ENCODE measurements at places on chromosomes 7 and 10.

DNA sequence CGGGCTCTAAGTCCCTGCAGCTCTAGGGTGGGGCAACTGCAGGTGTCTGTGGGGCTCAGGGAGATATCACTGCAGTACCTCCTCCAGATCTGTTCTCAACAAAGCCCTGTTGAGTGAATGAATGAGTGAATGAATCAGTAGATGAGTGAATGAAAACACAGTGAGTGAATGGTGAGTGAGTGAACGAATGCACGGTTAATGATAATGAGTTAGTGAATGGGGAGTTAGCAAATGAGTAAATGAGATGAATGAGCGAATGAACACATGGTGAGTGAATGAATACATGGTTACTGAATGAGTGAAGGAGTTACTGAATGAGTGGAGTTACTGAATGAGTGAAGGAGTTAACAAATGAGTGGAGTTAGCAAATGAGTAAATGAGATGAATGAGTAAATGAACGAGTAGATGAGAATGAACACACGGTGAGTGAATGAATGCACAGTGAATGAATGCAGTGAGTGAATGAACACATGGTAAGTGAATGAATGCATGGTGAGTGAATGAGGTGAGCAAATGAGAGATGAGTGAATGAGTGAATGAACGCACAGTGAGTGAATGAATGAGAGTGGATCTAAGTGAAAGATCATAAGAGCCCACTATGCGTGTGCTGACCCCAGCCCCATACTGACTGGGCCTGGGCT lies 34.3 kb downstream of the STK32C start:
- DNase-seq, result no peak

DNA sequence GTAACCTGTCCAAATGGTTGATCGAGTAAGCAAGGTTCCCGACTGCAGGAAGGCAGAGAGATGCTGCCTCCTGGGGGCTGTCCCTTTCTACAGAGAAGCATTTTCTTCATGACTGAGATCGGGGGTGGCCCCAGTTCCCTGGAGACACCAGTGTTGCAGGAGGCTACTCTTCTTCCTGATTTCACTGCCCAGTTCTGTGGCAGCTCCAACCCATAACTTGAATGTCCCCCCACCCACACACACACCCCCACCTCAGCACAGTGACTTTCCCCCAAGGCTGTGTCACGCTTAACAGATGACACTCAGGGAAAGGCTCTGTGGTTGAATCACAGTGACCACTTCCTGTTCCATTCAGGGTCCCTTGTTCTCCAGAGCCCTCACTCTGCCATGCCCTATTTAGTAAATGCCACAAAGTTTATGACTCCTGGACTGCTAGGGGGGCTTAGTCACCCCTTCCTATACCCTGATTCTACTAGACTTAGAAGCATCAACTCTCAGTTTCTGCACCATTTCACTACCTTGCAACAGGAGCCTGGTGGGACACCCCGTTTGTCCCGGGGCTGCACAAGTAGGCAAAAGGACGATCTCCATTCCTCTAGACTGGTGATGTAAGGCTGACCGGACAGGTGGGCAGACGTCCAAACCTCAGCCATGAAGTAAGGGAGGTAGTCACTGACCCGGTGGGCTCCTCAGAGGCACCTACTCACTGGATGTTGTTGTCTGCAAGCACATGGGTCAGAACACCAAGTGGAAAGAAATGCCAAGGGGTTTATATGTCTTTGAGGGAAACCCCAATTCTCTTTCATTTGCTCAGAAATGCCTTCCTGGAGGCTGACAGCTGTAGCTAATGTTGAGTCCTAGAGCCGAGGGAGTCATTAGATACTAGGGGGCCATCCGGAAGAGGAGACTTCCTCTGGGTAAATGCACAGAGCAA lies 31.3 kb upstream of the SMC3 start:
- DNase-seq, result peak; percentile 51

DNA sequence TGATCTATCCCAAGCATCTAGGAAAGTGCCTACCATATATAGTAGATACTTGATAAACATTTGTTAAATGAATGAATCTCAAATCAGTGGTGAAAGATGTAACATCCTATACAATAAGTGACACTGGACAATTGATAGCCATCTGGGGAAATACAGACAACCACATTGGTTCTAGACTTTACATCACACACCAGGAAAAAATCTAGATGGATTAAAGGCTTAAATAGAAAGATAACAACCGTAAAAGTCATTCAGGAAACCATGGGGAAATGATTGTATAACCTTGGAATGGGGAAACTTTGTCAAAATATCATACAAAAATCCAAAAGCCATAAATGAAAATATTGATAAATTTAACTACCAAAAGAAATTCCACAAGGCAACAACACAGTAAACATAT lies 7.0 kb upstream of the GARIN1A start:
- DNase-seq, result no peak

GRCh38 chr7:100430493-100431285 lies 1.1 kb downstream of the MEPCE start:
- DNase-seq, result no peak

DNA sequence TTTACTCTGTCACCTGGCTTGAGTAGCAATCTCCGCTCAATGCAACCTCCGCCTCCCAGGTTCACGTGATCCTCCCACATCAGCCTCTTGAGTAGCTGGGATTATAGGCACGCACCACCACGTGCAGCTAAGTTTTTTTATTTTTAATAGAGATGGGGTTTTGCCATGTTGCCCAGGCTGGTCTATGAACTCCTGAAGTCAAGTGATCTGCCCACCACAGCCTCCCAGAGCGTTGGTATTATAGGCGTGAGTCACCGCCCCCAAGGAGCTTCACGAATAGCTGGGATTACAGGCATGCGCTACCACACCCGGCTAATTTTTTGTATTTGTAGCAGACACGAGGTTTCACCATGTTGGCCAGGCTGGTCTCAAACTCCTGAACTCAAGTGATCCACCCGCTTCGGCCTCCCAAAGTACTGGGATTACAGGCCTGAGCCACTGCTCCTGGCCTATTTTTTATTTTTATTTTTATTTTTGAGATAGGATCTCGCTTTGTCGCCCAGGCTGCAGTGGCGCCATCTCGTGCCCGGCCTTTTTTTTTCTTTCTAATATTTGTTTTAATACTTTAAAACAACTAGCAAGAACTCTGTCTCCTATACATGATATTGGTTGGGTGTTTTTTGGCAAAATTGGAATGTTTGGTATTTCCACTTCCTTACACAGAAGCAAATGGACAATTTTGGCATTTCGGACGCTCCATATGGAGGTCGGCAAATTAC lies 1.1 kb downstream of the EFCAB10 start:
- no peak for DNase-seq

DNA sequence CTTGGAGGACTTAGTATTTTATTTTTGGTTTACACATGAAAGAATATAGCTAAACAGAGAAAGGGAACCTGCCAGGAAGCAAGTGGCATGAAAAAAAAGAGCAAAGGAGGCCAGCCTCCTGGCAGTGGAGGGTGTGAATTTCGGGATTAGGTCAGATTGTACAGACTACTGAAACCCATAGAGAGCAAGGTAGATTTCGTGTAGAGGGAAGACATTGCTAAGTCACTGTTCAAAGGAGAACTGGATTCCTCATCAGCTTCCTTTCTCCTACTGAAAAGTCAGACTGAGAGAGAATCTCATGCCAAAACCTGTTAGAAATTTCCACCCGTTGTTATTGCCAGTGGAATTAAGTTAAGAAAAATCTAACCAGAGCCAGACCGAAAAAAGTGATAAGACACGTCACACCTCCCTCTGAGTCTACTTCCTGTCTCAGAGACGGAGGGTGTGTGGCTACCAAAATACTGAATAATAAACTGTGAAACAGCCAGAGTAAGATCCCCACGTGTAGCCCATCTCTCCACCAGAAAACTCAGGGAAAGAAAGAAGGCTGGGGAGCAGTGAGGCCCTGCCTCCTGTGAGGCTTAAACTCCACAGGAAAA lies 118.8 kb downstream of the SKIDA1 start:
- no peak for DNase-seq

DNA sequence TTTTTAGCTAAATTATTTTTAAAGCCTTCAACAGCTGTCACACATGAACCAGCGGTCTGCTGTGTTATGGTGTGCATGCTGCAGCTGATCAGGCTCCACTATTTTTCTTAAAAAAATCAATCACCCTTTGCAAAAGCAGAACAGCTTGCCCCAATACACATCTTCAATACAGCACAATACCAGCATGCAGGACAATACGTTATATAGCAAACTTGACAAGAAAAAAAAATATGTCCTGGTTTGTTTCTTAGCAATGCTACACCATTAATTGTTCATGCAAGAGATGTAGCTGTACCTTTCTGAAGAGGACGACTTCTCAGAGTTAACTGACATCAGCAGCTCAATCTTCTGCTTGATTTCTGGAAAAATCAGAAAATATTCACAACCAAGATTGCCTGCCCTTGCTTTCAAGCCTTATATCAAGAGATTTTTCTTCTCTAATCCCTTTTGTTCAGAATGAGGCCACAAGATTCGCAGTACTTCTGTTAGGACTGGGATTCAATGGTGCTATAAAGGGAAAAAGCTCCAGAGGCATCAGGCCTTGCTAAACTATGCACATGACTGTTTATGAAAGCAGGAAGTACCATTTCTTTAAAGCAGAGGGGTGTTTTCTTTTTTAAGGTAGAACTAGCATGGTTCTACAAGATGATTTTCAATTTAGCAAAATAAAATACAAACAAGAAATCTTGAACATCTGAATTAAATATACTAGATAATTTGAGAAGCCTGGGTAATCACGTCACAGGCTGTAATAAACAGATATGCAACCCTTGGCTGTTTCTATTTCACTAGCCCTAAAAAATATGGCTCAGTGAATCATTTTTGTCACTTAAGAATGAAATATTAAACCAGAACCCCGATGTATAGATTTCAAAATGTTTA lies 120.0 kb downstream of the SRPK2 start:
- no peak for DNase-seq

DNA sequence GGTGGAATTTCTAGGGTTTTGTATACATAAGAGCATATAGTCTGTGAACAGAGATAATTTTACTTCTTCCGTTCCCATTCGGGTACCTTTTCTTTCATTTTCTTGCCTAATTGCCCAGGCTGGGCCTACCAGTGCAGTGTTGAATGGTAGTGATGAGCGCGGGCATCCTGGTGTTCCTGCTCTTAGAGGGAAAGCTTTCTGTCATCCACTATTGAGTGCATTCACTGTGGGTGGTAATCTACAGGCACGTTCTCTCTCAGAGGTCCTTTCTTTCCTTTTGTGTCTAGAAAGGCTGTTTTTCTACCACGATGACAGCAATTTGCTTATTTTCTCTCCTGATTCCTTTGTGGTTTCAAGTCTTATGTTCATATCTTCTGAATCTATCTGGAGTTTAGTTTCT lies 65.0 kb downstream of the INPP5A start:
- DNase-seq, result no peak

DNA sequence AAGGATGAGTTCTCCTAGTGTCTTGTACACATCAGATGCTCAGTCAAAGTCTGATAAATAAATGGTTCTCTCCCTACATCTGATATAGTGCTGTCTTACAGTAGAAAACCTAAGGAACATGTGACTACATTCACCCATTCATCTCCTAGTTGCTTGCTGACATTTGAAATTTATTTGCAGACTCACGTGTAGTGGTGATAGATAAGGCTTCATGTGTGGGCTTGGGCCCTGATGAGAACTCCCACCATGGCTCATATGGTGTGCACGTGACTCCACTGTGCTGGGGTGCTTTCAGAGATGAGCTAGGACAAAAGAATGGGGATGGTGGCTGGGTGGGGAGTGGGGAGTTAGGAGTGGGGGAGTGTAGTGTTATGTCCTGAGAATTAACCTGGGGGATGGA lies 287.3 kb downstream of the RPS24 start:
- no peak for DNase-seq

GRCh38 chr7:93262535-93262934 lies 30.4 kb downstream of the VPS50 start:
- DNase-seq, result no peak

- no peak for DNase-seq
These were observed 45.1 kb downstream of the TMEM60 start for GRCh38 chr7:77753173-77753572.

DNA sequence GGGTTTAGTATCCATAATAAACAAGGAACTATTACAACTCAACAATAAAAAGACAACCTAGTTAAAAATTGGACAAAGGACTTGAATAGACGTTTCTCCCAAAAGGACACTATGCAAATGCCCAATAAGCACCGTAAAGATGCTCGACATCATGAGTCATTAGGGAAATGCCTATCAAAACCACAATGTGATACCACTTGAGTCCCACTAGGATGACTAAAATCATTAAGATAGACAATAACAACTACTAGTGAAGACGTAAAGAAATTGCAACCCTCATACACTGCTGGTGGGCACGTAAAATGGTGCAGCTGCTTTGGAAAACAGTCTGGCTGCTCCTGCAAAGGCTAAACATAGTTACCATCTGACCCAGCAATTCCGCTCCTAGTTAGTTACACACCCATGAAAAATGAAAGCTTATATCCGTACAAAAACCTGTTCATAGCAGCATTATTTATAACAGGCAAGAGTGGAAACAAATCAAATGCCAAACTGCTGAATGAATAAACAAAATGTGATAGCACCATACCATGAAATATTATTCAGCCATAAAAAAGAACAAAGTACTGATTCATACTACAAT lies 17.3 kb downstream of the CCDC3 start:
- DNase-seq, result no peak

GRCh38 chr7:106170651-106171050 lies 58.5 kb upstream of the SYPL1 start:
- DNase-seq, result no peak

DNA sequence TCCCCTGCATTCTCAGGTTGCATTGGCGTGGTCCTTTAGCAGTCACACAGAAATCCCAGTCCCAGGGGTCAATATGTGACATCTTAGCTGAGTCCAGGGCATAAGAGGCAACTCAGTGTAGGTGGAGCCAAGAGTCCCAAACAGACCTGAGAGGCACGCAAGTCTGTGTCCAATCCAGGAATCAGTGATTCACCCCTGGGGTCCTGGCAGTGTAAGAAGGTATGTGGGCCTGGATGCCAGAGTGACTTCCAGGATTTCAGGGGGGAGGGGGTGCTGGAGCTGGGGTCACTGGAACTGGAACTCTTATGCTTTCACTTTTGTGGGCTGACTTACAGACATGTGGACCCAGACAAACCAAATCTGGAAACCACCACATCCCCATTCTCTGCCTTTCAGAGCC lies 26.8 kb downstream of the FRMPD2 start:
- no peak for DNase-seq

GRCh38 chr10:73922007-73922863 lies 11.3 kb downstream of the PLAU start:
- no peak for DNase-seq
